ENCODE measurements at places on chromosomes 3 and 15.

GRCh38 chr15:57031605-57032004, 113.2 kb downstream of the TCF12 start:
- no peak for DNase-seq

DNA sequence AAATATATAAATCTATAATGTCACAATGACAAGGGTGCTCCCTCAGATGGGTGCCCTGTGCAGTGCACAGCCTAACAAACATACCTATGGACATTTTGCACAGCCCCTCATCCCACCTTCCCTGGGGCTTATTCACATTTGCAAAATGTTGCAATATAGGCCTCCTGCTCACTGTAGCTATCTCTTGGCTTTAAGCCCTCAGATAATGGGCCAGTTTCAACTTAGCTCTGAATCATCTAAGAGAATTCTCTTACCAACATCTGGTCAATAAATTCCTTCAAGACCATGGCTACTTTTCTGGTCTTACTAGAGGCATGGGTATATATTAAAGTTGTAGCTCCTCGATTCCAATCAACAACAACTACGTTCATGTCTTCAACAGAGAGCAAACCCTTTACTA, 17.9 kb downstream of the LIPH start:
- no peak for DNase-seq

GRCh38 chr3:11906407-11906806, 59.7 kb upstream of the TAMM41 start:
- no peak for DNase-seq

DNA sequence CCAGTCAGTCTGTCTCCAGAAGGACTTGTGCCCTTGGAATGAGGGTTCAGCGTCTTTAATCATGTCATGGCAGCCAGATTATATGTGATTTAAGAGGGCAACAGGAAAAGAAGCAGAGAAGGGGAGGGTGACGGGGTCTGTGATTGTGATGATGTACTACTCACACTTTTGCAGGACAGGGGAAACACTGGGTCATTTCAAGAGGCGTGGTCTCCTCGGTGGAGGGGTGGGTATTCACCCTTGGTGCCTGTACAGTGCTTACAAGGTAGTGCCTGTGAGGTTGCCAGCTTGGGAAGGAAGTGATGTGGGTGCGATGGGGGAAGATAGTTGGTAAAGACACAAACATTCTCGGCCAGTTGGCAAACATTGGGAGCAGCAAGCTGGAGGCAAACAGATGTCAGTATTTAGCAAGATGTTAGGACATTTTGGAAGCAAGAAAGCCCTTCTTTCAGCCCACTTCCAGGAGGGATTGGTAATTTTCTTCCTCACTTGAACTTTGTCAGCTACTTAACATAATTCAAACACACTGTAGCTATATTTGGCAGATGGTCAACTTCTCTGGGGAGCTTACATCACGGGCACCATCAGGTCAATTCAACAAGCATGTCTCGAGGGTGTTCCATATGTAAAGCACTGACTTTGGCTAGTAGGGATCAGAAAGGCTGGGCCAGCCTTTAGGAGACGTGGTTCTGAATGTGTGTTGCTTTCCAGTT, 71.4 kb upstream of the ROPN1 start:
- DNase-seq, result no peak

DNA sequence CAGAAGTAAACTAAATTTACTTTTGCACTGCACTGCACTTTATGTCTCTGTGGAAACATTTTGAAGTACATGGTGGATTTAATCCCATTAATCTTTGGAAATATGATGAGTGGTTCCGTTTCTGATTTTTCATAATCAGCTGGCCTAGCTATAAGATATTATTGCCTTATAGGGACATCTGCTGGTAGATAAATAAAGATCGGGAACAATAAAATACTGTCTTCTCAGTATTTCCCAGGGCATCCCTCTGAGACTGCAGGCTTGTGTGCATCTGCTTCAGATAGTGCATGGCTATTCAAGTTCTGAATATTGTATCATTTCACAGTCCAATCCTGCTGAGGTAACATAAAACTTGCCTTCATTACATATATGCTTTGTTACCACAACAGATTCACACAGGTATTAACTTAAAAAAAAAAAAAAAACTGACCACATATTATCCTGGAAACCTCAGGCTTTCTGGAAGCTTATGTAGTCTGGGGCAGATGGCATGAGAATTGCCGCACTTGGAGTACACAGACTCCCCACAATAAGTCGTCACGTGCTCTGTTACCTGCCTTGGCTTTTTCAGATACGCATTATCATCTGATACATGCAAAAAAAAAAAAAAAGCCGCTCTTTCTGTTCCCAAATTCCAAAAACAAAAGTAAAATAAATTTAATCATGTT, 330.8 kb upstream of the AGTR1 start:
- no peak for DNase-seq

DNA sequence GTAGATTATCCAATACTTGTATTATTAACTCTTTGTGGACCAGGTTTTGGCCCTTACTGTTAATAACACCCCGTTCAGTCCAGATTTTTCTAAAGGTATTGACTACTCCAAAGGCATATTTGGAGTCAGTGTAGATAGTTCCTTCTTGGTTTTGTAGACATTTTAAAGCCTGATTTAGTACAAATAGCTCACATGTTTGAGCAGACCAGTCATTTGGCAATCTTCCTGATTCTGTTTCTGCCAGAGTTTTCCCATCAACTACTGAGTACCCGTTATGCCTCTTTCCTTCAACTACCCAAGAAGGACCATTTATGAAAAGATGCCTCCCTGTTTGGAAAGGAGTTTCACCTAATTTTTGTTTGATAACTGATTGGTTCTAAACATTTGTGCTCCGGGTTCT, 82.0 kb downstream of the CHCHD4 start:
- no peak for DNase-seq

GRCh38 chr3:116064646-116065045, 380.6 kb downstream of the LSAMP start:
- no peak for DNase-seq

- peak; percentile 35 for DNase-seq
These were observed 8.6 kb downstream of the TLE3 start for GRCh38 chr15:70088887-70089691.

GRCh38 chr3:10195366-10196089, 30.8 kb downstream of the IRAK2 start:
- DNase-seq, result no peak

- no peak for DNase-seq
These were observed 44.9 kb upstream of the GABRG3 start for GRCh38 chr15:26926081-26926480.

- DNase-seq, result no peak
These were observed 140.2 kb downstream of the FOXP1 start for GRCh38 chr3:71443332-71443731.

DNA sequence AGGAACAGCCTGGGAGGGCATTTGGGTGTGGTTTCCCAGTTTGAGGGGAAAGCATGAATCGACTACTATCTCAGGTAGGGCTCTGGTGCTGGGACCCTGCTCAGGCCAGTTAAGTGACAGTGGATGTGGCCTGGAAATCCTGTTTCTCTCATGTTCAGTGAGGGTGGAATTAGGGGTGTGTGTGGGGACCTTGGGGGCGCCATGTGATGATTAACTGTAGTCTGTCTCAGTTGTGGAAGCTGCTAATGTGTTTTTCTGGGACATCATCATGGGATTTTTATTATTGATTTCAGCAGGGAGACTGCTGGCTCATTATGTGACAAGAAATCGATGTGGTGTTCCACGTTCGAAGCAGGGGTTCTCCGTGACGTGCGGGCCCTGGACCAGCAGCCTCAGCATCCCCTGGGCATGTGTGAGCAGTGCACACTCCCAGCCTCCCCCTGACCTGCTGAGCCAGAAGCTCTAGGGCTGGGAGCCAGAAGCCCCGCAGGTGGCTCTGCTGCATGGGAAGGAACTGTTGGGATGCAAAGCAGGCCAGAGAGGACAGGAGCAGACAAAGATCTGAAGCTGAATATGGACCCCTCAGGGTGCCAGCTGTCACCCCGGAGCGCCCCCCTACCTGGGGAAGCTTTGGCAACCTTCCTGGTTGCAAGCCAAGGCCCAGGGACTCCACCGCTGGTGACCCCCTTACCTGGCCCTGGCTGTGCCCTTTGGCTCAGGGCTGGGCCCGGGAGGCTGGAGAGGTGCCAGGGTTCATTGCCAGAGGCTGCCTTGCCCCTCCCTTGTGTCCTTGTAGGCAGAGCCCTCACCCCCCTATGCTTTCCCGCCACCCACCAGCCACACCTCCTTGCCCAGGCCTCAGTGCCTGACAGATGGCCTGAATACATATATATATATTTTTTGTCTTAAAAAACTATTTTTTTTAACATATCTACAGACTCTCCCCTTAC, 149.8 kb downstream of the APBA2 start:
- no peak for DNase-seq

DNA sequence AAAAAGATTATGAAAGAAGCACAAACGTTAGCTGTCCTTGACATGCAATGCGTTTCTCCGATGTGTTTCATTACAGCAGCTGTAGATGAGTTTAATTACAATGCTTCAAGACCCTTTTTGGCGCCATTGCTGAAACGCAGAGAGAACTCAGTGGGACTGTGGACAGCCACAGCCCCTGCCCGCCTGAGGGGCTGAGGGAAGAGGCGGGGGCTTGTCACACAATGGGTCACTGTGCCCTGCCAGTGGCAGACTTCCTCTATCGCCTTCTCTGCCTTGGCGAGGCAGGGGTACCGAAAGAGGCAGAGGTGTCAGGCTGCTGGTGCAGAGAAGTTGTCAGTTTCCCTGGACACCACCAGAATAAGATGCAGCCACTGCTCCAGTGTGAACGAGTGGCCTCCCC, 252.0 kb downstream of the NR2F2 start:
- no peak for DNase-seq

- DNase-seq, result no peak
These were observed 142.3 kb upstream of the RASGRP1 start for GRCh38 chr15:38706956-38707355.

DNA sequence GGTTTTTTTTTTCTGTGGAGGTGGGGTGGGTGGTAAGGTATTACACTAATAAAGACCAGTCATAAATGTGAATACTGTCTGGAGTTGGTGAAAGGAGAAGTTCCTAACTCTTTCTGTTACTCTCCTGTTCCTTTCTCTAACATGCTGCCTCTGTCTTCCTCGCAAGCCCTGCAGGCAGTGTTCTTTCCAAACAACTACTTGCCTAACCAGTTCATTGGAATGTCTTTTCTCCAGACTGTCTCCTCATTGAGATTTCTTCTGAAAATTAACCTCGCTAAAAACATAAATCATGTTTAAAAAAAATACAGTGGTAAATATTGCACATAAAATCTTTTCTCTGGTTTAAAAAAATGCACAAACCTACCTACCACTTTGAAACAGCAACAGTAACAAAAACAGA, 135.2 kb downstream of the TP63 start:
- DNase-seq, result no peak

- DNase-seq, result no peak
These were observed 324.2 kb upstream of the ATP11B start for GRCh38 chr3:182469086-182469485.

DNA sequence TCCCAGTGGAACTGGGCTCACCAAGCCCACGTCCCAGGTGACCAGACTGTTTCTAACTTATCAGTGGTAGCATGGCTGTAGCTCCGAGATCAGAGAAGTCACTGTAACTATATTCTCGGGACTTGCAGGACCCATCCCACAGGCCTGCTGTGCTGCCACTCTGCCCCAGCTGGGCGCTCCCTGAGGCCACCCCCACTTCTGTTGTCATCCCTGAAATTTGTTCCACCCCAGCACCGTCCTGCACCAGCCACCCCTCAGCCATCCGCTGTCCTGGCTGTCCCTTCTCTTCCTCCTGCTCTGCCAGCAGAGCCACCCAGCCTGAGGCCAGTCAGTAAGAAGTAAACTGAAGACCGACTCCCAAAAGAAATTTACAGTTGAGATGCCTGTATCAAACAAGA, 33.0 kb upstream of the VILL start:
- DNase-seq, result no peak

Measured in NCI-H510A (cell line).